ENCODE measurements at places on chromosomes 5 and 9.
A peak's percentile ranks its signal among the peaks of the same experiment; 100 is the strongest.

- no peak for DNase-seq
These were observed 28.5 kb downstream of the COL5A1 start for GRCh38 chr9:134670042-134670525.

DNA sequence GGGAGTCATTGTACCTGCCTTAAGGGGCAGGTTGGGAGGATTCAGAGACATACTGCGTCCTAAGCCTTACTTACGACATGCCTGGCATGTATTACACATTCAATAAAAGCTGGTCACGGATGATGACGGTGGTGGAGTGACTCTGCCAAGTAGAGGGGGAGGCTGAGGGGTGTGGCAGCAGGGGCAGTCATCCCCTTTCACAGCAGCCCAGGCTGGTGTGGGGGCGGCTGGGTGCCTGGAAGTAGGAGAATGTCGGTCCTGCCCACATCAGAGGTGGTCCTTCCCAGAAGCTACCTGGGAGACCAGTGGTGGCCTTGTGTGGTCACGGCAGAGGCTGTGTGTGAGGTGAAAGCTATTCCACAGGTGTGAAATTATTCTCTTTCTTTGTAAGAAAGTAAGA, 8.9 kb downstream of the ZBTB34 start:
- DNase-seq = no peak

DNA sequence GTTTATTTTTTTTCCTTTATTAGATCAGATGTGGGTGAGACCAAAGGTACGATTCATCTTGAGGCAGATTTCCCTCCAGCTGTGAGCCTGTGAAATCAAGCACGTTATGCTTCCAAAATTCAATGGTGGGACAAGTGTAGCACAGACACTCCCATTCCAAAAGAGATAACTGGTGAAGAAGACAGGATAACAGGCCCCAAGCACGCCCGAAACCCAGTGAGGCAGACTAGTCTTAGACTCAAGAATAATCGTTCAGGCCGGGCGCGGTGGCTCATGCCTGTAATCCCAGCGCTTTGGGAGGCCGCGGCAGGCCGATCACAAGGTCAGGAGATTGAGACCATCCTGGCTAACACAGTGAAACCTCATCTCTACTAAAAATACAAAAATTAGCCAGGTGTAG, 36.8 kb upstream of the COL5A1 start:
- no peak for DNase-seq

DNA sequence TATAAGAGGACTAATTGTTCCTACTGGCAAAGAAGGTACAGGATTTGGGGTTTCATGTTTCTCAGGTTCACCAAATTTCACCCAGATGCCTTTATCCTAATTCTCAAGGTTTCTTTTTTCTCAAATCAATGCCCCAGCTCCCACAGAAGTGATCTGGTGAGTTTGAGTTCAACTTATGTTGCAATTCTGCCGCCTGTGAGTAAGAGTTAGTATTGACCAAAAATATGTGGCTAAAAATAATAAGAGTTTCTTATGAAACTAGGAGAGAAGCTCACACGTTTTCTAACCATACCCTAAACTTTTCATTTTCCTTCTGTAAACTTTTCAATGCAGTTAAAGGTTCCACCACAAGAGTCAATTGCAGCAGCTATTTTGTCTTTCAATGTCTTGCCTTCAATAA, 15.1 kb downstream of the SLCO6A1 start:
- no peak for DNase-seq

GRCh38 chr5:57903458-57903857, 420.8 kb upstream of the ACTBL2 start:
- DNase-seq = no peak

GRCh38 chr5:138650196-138650595, 75.0 kb upstream of the HSPA9 start:
- DNase-seq = no peak

DNA sequence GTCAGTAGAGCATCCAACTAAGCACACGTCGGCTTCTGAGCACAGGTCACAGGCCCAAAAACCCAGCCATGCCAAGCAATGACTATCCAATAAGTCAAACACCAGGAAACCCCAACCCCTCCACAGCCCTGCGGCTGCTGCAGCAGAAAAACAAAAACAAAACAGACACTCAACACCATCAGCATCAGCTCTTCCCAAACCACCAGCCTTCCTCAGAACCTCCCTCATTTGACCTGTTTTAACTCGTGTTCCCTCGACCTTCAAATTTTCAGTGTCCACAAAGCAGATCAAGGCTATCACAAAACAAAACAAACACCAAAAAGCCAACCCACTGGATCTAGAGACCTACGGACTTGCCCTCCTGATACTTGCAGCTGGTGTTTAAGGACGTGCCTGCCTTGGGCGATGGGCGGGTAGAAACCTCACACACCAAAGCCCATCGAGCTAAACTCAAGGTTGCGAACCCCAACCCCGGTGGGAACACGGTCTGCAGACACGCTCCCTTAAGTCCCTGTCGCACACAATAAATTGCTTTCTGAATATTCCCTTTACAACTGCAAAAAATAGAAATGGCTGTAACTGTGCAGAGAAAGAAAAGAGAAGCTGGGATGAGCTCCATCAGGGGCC, 247.1 kb upstream of the ANKRD55 start:
- peak; percentile 25 for DNase-seq

DNA sequence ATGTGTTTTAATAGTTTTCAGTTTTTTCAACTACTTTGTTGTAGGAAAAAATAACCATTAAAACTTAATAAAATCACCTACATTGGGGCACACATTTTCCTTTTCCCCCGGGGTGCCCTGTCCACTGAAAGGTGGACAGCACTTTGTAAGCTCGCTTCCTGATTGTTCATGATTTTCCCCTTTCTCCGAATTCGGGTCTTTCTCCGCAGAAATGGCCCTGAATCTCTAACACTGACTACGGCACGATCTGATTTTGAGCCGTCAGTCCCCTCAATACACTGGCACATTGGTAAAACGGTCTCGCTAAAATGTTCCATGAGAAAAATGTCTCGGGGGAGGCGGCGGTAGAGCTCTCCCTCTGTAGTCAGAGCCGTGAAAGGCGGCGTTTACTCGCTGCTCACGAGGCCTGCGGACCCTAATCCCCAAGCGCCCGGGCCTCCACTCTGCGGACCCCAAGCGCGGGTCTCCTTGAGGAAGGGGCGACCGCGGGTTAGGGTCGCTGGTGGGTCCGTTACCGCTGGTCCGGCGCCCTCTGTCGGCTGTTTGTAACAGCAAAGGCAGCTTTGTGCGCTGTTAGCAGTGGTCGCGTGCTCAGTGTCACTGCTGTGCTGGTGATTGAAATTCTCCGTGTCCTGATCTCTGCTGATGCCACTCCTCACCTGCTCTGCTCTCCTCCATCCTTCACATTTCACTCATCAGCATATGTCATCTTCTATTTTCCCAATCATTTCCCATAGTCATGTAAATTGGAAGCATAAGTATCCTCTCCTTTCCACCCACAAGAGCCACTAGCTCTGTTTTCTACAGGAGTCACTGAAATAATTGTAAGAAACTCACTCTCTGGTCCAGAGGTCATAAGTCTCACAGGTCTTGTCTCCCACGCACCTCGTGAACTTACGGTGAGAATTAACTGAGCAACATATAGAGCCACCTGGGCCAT, 10.8 kb upstream of the IFNA2 start:
- DNase-seq = no peak

DNA sequence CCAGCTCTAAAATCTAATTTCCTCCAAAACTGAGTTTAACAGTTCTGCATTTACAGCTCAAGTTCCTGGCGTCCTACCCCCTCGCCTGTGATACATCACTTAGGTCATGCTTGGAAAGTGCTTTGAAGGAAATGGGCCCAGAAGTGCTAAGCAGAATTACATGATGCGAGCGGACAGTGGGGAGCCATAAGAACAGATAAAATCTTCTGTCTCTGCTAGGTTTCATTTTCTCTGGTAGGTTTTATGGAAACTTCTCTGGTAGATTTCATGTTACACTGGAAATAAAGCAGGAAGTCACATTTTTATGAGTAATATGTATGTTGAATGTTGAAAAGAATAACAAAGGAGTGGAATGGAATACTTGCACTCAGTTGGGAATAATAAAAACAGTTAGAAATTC, 138.3 kb downstream of the ZDHHC21 start:
- no peak for DNase-seq

- DNase-seq = no peak
These were observed 24.7 kb upstream of the LMNB1 start for GRCh38 chr5:126752081-126752785.

- DNase-seq = no peak
These were observed 19.7 kb upstream of the GRIA1 start for GRCh38 chr5:153470736-153471135.

GRCh38 chr9:121718084-121718483, 66.7 kb downstream of the DAB2IP start:
- no peak for DNase-seq

DNA sequence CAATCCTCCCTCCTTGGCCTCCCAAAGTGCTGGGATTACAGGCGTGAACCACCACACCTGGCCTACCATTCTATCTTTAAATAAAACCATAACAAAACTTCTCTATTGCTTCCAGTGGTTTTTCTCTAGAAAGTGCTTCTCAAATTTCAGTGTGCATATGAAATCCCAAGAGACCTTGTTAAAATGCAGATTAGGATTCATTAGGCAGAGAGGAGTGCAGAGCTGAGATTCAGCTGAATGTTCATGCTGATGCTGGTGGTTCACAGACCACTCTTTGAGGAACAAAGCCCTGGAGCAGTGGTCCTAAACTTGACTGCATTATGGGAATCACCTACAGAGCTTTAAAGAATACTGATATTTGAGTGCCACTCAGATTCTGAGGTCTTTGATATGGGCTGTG, 28.2 kb downstream of the CARD6 start:
- DNase-seq = no peak

DNA sequence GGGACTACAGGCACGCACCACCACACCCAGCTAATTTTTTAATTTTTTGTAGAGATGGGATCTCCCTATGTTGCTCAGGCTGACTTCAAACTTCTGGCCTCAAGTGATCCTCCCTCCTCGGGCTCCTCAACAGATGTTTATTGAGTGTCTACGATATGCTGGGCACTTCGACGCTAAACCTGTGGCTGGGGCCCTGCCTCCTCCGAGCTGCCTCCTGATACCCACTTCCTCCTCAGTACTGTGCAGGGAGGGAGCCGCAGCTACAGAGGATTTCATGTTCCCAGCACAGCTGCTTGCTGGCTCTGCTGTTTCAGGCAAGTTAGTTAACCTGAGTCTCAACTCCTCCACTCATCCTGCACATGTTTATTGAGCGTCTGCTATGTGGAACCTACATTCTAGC, 9.6 kb downstream of the AIF1L start:
- DNase-seq = no peak

- no peak for DNase-seq
These were observed 684.6 kb upstream of the ACO1 start for GRCh38 chr9:31699836-31700235.

- no peak for DNase-seq
These were observed 179.9 kb downstream of the PPP2R2B start for GRCh38 chr5:146698651-146699050.

DNA sequence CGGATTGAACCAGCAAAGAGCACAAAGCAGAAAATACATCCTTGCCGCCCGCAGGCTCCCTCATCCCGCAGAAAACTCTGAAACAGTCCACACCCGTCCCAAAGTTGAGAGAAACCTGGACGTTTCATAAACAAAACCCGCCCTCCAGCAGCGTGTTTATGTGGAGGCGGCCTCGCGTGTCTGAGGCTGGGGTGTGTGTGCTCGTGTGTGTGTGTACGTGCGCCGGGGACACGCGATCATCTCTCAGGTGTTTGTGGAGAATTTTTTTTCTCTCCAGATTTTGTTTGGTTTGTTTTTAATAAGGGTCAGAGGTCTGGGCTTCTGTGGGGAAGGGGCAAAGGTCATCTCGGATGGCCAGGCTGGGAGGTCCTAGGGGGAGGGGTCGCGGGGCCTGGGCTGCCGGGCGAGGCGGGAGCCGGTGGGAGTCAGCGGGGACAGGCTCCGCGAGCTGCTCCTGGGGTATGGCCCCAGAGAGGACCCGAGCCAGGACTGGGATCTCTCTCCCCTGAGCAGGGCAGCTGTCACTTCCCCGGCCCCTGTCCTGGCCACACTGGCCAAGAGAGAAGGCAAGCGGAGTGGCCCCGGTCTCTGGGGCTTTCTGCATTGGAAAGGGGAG, 206.4 kb downstream of the C9orf50 start:
- no peak for DNase-seq

DNA sequence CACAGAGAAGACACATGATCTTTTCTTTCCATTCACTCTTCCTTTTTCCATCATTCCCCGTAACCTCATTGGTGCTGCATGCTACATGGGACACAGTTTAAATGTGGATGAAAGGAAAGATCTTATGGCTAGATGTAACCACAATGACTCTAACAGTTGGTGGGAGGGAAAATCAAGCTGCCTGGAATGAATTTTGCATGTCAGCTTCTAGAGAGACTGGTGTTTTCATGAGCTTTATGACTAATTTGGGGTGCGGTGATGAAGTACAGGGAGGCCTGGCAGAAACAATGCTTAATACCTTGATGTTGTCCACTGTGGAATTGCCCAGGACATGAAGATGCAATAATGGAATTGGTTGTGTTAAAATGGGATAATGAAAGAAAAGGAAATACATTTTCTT, 55.9 kb upstream of the MYO10 start:
- no peak for DNase-seq

GRCh38 chr5:54180630-54181031, 129.7 kb downstream of the ARL15 start:
- DNase-seq = no peak

- DNase-seq = no peak
These were observed 362.3 kb downstream of the MAT2B start for GRCh38 chr5:163867738-163868137.

- no peak for DNase-seq
These were observed 45.7 kb downstream of the DPYSL3 start for GRCh38 chr5:147464211-147464610.

GRCh38 chr9:119533504-119533903, 164.3 kb upstream of the BRINP1 start:
- no peak for DNase-seq

- DNase-seq = peak; percentile 8
These were observed 127.3 kb downstream of the NUDT12 start for GRCh38 chr5:103435136-103435889.

- DNase-seq = no peak
These were observed 8.5 kb upstream of the EXOSC2 start for GRCh38 chr9:130685104-130685503.

- no peak for DNase-seq
These were observed 288.9 kb upstream of the CDH18 start for GRCh38 chr5:20276959-20277263.

GRCh38 chr5:108935611-108936010, 187.9 kb downstream of the FER start:
- no peak for DNase-seq

GRCh38 chr5:39273314-39273954, 54.1 kb upstream of the FYB1 start:
- DNase-seq = no peak

GRCh38 chr5:169606279-169606678, 22.7 kb downstream of the SPDL1 start:
- no peak for DNase-seq

GRCh38 chr5:98106116-98107031, 667.1 kb upstream of the RGMB start:
- no peak for DNase-seq

GRCh38 chr5:32165597-32165996, 8.5 kb downstream of the GOLPH3 start:
- DNase-seq = no peak
